ENCODE measurements at places on chromosomes 4 and X.

GRCh38 chrX:120450163-120450562, 18.9 kb downstream of the LAMP2 start:
- peak; percentile 20 for DNase-seq

GRCh38 chrX:31181377-31182000, 109.6 kb upstream of the FTHL17 start:
- no peak for DNase-seq

- no peak for DNase-seq
Measured at GRCh38 chrX:17674601-17675000, 62.7 kb upstream of the SCML1 start.

GRCh38 chrX:22527302-22527701, 254.6 kb downstream of the CBLL2 start:
- no peak for DNase-seq

Measured in OCI-LY7 (cell line).